ENCODE measurements at places on chromosomes 5 and 9. TPM values are rescaled to one million over a fixed set of nuclear protein-coding genes. Genes with fewer than 3 reads are reported as not detected.

DNA sequence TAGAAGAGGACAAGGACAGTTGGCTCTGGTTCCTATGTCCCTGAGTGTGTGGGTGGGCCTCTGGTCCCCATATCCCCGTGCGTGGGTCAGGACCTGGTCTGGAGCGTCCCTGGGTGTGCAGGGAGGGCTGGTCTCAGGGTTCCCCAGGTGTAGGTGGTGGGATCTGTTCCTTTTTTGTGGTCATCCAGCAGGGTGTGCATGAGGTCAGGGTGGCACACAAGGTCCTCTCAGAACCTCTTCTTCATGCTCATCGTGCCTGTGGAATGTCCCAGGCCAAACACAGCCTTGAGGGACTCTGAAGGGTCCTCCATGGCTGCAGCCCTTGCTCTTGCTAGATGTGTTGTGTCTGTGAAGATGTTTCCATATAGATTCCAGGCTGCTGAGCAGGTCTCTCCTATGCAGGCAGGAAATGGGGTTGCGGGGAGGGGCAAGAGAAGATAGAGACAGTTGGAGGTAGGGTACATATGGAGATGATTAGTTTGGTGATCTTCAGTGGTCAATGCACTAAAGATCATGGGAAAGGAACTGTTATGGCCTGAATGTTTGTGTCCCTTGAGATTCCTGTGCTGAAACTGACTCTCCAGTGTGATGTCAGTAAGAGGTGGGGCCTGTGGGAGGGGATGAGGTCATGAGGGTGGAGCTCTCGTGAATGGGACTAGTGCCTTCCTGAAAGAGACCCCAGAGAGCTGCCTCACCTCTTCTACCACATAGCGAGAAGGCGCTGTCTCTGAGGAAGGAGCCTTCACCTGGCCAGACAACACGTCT is 53.1 kb downstream of the NXNL2 start:
- no peak for DNase-seq

- no peak for DNase-seq
These were observed 23.4 kb downstream of the CETN3 start for GRCh38 chr5:90386099-90386710.

PRLR gene
- 9.3 TPM for polyA plus RNA-seq

- no peak for DNase-seq
These were observed 588.3 kb downstream of the RAB3C start for GRCh38 chr5:59171131-59171530.

GRCh38 chr5:114327987-114328386 is 33.9 kb upstream of the KCNN2 start:
- DNase-seq = no peak

DNA sequence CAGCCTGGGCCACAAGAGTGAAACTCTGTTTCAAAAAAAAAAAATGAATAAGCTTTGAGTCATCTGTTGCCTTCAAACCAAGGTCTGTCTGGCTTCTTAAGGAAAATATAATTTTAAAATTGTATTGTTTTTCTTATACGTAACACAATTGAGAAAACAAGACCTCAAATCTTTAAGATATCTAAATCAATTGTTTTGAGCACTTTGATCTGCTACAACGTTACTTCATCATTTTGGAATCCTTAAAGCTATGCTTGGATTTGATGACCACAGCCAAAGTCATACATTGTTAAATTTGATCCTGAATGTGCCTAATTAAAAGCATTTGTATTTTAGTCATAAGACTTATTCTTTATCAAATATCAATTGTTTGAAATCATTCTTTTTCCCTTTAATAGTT is 37.7 kb upstream of the VCAN start:
- no peak for DNase-seq

DNA sequence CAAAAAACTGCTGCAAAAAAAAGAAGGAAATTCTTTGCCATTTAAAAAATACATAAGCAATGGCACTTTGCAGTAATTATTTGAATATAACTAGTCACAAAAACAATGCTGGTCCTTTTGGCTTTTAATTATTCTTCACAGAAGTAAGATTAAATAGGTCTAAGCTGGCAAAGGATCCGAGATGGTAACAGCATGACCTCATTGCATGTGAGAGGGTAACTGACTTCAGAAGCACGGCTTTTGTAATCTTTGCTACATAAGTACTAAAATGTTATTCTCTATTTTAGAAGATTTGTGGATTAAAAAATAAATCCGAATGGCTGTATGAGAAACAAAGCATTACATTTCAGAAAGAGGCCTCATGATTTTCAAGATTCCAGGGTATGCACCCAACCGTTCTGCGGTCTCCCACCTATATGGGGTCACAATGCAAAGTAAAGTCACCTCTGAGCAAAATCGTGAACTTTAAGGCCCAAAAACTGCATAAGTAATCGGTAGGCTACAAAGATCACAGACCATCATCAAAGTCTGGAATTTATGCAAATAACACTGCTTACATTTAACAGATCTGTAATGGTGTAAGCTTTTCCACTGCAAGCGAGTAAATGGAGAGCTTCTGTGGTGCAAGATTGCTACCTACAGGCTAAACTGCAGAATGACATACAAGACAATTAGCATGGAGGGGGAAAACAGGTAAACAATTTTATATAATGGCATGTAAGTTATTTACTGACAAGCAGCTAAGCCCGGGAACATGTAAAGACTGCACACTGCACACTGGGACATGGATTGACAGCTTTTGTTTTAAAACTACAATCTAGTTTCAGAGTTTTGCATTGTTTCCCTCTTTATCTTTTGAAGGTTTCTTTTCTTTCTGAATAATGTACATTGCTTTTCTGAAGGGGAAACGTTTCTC is 231.6 kb downstream of the SLF1 start:
- DNase-seq = no peak

SEC24A gene
- 2.8 TPM for polyA plus RNA-seq

GRCh38 chr5:120644516-120644915 is 180.4 kb downstream of the PRR16 start:
- DNase-seq = no peak

GRCh38 chr5:67021962-67022361 is 174.6 kb downstream of the CD180 start:
- no peak for DNase-seq

NR2F1 gene
- polyA plus RNA-seq = 22.8 TPM

ACER2 gene
- polyA plus RNA-seq = 0.28 TPM
